ENCODE measurements at places on chromosomes 2 and 18. TPM values are rescaled to one million over a fixed set of nuclear protein-coding genes. Genes with fewer than 3 reads are reported as not detected.

GRCh38 chr2:127932199-127932876 is 46.6 kb upstream of the AMMECR1L start:
- no peak for DNase-seq

The CD207 gene
- total RNA-seq, result 1.1 TPM

DNA sequence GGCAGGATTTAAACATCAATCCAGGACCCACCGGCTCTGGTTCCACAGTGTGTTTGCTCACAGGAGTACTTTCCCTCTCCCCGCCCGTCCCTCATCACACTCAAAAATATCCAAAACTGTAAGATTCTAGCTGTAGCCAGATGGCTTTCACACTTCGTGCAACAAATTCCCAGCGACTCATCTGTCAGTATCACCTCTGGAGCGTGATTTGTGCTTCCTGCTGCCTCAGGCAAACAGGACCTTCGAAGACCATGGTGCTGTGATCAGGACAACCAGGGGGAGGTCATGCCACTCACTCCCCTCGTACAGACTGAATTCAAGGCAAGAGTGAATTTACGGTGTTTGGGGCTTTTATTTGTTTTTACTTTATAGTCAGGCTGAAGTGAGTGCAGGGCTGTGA is 154.5 kb upstream of the PID1 start:
- no peak for DNase-seq

- peak; percentile 23 for DNase-seq
Observed at GRCh38 chr2:37377187-37377532, 32.7 kb downstream of the QPCT start.

DNA sequence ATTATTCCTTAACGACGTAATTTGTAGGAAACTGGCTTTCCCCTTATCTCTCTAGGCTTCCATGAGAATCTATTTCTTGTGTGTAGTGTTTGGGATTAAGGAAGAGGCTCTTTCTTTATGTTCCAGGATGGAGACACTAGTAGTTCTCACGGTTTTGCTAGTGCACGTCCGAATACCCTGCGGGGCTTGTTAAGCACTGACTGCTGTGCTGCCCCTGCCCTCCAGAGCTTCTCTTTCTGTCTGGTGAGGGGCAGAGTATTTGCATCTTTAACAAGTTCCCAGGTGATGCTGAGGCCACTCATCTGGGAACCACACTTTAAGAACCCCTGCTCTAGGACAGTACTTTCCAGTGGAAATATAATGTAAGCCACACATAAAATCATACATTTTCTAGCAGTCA is 76.4 kb downstream of the SPATS2L start:
- no peak for DNase-seq
